ENCODE measurements at places on chromosomes 6 and 20. TPM values are rescaled to one million over a fixed set of nuclear protein-coding genes. Genes with fewer than 3 reads are reported as not detected.

Gene ARFGAP1
- 63.0 TPM for total RNA-seq

Gene COX7A2
- 405 TPM for total RNA-seq

Gene OLIG3
- total RNA-seq: not detected

Gene APCDD1L
- total RNA-seq: not detected

Gene RSPH3
- 3.9 TPM for total RNA-seq

Gene DEFB132
- total RNA-seq: not detected

Gene QKI
- 176 TPM for total RNA-seq

Gene PRR18
- total RNA-seq: 0.76 TPM

Gene B4GALT5
- total RNA-seq: 22.0 TPM

Gene RGS17
- total RNA-seq: 0.37 TPM

Gene GJA10
- not detected for total RNA-seq

Gene DACT2
- total RNA-seq: not detected

Gene ZFP57
- not detected for total RNA-seq

Gene MAS1
- not detected for total RNA-seq

Gene TMC2
- not detected for total RNA-seq

Gene XKR7
- total RNA-seq: not detected

Gene TSHZ2
- total RNA-seq: not detected

Gene AKAP7
- 5.9 TPM for total RNA-seq

Gene OOEP
- not detected for total RNA-seq

Gene HMGCLL1
- not detected for total RNA-seq

Gene PSORS1C2
- total RNA-seq: not detected

Gene HLA-DQB2
- not detected for total RNA-seq

Gene CPNE5
- total RNA-seq: not detected

Gene KCNG1
- total RNA-seq: 17.7 TPM

Gene SMOC2
- not detected for total RNA-seq
